ENCODE measurements at places on chromosomes 16 and 17.

DNA sequence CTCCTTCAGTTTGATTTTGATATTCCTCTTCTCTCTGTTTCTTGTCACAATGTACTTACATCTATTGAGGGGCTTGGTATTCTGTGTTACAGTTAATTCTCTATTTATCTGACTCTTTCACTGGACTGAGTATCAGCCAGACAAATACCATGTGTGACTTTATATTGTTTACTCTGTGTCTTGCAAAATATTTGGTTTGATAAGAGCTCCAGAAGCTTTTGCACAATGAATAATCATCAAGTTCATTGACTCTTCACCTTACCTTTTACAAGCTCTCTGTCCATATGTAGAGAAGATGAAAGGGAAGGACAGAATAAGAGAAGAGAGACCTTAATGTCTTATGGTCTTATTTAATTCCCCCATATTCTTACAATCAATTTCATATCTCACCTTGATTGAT is 877.7 kb upstream of the CDH8 start:
- no peak for DNase-seq

DNA sequence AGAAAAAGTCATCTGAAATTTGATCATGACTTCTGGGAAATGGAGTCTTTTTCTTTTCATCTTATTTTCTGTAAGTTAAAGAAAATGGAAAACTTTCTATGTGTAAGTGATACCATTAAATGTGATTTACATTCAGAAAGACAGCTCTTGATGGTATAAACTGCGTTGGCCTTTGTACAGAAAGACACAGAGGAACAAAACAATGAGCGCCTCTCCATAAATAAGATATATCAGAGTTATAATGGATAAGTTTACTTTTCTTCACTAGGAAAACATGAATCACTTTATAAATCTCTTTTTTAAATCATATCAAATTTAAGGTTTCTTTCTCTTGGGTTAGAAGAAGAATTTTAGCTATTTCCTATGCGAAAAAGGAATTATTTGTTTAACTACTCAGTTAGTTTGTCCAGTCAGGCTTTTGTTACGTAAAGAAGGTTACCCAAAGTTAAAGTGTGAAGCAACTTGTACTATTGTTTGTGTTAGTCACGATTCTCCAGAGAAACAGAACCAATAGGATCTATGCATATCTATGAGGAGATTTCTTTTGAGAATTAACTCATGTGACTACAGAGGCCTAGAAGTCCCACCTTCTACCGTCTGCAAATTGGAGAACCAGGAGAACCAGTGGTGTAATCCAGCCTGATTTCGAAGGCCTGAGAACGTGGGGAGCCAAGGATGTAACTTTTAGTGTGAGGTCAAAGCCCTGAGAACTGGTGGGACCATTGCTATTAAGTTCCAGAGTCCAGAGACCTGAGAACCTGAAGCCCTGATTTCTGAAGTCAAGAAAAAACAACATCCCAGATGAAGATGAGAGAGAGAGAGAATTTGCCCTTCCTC is 295.4 kb upstream of the KCNJ16 start:
- no peak for DNase-seq

DNA sequence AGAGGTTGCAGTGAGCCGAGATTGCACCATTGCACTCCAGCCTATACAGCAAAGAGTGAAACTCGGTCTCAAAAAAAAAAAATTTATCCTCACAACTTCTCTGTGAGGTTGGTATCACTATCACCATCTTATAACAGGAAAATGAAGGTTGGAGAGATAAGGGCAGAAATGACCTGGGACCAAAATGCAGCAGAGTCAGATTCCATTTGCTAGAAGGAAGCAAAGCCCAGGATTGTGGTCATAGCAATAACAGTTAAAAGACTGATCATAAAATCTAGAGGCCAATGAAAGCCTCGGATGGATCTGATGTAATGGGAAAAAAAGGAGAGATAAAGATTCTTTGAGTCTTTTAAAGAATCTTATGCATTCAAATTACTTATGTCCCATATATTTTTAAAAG is 69.6 kb upstream of the TEKT1 start:
- no peak for DNase-seq

- DNase-seq, result no peak
These were observed 7.4 kb downstream of the SLC26A11 start for GRCh38 chr17:80227666-80228065.

DNA sequence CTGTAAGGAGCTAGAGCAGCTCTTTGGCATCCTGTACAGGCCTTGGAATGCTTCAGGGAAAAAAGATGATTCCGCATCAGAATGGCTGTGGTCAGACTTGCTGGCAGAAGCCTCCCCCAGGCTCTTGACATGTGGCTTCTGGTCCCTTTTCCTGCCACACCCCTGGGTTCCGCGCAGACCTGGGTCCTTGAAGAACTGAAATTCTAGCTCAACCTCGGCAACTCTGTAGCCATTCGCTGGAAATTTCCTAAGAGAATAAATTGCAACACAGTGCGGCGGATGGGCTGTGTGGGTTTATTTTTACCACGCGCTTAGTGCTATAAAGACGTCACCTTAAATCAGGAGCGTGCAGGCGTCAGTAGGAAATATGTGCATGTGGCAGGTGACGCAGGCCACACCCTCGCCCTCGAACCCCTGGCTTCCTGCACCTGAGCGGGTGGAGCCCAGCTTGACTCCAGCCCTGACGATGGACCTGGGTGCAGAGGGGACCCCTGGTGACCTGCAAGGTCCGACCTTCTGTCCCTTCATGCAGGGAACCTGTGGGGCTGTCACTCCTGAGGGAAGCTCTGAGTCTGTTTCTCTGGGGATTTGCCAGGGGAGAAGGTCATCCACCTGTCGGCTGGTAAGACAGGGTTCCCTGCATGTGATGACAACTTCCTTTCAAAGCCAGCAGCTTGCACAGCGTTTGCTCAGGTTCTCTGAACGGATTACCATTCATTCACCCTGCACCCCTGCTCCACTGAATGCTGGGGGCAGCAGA is 46.3 kb downstream of the METRNL start:
- no peak for DNase-seq

DNA sequence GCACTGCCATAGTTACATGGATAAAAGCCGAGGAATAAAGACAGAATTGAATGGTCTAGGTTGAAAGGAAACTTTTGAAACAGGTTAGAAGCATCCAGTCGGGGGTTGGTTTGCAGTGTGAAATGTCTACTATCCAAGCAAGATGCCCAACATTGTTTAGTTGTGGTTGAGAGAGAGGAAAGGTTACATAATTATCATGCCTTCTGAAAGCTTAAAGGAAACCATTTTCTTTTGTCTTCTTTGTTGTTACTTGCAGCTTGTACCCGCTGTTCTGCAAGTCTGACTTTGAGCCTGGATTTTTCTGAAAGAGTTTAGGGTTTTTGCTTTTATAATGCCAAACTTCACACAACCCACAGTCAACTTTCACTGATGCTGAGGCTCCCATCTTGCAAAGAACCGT is 167.9 kb downstream of the AXIN2 start:
- no peak for DNase-seq

GRCh38 chr16:24966634-24967033 is 48.5 kb downstream of the ARHGAP17 start:
- no peak for DNase-seq

DNA sequence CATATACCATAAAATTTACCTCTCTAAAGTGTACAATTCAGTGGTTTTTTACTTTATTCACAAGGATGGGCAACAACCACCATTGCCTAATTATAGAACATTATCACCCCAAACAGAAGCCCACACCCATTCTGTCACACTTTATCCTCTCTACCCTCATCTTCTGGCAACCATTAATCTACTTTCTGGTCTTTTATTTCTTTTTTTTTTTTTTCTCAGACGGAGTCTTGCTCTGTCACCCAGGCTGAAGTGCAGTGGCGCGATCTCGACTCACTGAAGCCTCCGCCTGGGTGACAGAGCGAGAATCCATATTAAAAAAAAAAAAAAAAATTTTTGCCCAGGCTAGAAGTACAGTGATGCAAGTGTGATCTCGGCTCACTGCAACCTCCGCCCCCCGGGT is 90.7 kb upstream of the CLEC18B start:
- DNase-seq, result no peak

DNA sequence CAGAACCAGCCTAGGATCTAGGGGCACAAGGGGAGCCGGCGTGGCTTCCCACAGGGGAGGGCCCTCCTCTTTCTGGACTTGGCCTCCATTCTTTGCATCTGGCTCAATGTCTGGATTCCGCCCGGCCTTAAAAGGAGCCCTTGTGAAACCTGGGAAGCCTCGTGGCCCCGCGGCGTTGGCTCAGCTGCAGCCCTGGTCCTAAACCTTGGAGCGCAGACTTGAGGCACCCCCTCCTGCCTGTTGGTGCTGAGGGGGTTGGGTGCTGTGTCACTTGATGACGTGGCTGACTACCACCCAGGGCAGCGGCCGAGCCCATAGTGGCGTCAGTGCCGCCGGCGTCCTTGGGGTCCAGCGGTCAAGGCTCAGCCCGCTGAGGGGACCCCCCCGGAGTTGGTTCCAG is 4.4 kb downstream of the TRAPPC2L start:
- no peak for DNase-seq

DNA sequence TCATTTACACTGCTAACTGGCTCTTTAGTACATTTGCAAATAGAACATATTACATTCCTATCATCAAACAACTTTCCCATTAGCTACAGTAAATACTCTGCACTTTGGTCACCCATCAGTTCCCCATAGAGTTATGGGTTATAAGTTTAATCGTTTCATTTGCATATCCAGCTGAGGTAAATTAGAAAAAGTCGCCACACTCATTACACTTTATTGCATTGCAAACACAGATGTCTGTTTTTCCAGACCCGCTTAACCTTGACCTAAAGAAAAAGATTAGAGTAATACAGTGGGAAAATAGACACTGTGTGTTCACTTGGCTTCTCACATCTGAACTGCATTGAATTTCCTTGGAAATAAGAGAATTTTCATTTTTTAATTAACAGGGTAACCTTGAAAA is 213.1 kb upstream of the PSMD7 start:
- DNase-seq, result no peak

GRCh38 chr17:1186923-1187771 is 7.4 kb upstream of the ABR start:
- peak; percentile 52 for DNase-seq

GRCh38 chr17:46977348-46977747 is 1.7 kb downstream of the RPRML start:
- no peak for DNase-seq

DNA sequence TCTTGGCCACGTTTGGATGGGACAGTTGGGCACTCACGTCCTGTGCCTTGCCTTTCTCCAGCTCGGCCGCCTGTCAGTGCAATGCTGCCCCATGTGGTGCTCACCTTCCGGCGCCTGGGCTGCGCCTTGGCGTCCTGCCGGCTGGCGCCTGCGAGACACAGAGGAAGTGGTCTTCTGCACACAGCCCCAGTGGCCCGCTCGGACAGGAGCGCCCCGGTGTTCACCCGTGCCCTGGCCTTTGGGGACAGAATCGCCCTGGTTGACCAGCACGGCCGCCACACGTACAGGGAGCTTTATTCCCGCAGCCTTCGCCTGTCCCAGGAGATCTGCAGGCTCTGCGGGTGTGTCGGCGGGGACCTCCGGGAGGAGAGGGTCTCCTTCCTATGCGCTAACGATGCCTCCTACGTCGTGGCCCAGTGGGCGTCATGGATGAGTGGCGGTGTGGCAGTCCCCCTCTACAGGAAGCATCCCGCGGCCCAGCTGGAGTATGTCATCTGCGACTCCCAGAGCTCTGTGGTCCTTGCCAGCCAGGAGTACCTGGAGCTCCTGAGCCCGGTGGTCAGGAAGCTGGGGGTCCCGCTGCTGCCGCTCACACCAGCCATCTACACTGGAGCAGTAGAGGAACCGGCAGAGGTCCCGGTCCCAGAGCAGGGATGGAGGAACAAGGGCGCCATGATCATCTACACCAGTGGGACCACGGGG is 7.1 kb downstream of the ACSF3 start:
- DNase-seq, result no peak

GRCh38 chr17:57268181-57268580 is 11.9 kb downstream of the MSI2 start:
- DNase-seq, result no peak

DNA sequence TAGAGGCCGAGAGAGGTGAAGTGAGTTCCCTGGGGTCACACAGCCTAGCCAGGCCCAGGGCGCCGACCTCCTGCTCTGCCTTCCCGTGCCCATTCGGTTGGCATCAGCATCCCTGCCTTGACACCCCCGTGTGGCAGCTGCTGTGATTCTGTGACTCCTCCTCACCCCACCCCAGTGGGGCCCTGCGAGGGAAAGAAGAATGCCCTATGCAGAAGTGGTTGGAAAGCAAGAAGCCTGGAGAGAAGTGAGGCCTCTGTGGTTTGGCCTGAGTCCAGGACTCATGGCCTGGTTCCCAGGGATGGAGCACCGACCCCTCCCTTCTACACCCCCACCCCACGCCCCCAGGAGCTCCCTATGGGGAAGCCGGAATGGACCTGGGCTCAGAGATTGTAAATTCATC is 296.2 kb downstream of the SEC14L1 start:
- DNase-seq, result no peak

DNA sequence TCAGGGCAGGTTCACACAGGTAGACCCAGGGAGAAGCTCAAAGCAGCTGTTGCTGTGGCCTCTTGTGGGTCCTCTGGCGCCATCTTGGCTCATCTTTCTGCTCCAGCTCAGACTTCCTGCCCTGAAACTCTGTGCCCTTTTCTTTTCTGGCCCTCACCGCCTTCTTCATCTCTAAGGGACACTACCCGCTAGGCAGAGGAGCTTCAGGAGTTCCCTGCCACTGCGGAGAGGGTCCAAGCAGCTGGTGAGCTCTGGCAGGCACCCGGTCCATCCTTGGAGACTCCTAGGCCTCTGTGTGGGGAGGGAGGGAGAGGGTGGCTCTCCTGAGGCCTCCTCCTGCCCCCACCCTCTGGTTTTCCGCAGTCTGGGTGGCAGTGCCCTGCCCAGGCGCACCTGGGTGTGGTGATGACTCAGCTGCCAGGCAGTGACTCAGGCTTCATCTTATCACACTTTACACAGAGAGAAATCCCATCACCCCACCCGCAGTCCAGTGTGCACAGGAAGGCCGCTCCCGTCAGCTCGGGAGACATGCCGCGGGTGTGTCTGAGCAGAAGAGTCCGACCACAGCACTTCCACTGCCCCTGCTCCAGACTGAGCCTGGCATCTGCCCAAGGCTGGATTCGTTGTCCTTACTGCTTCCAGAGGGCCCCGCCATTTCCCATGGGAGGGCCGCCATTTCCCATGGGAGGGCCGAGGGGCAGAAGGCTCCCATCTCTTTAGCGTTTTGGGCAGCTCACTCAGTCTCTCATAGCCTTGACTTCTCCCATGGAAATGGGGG is 7.3 kb downstream of the NT5C start:
- DNase-seq, result peak; percentile 55

GRCh38 chr16:68909099-68909733 is 65.9 kb downstream of the TANGO6 start:
- DNase-seq, result no peak

- no peak for DNase-seq
These were observed 1.3 kb upstream of the MTSS2 start for GRCh38 chr16:70687102-70687511.

Measured in stimulated activated CD8-positive, alpha-beta memory T cell treated with anti-CD3 and anti-CD28 coated beads, Interleukin-12 subunit alpha, Interleukin-12 subunit beta, amount 100 ng/mL, for 4 hours (primary cell).